ENCODE measurements at places on chromosomes 12 and 14. TPM values are rescaled to one million over a fixed set of nuclear protein-coding genes. Genes with fewer than 3 reads are reported as not detected.

The GRIN2B gene
- total RNA-seq: not detected

The GALNT16 gene
- total RNA-seq: 0.17 TPM

The TRPV4 gene
- total RNA-seq: 2.5 TPM

The ARG2 gene
- 2.4 TPM for total RNA-seq

The SIX4 gene
- total RNA-seq: 23.5 TPM
